Activated T-helper 2 cell treated with anti-CD3 and anti-CD28 coated beads, Interferon-gamma antibody, Interleukin-2, Interleukin-4, amounts not matched to agents 10 μg/mL and 5 μg/mL and 100 μg/mL, durations not matched to agents 14 hours and 24 hours and 36 hours (primary cell): ENCODE measurements at places on chromosomes 5 and 9. TPM values are rescaled to one million over a fixed set of nuclear protein-coding genes. Genes with fewer than 3 reads are reported as not detected.

DNA sequence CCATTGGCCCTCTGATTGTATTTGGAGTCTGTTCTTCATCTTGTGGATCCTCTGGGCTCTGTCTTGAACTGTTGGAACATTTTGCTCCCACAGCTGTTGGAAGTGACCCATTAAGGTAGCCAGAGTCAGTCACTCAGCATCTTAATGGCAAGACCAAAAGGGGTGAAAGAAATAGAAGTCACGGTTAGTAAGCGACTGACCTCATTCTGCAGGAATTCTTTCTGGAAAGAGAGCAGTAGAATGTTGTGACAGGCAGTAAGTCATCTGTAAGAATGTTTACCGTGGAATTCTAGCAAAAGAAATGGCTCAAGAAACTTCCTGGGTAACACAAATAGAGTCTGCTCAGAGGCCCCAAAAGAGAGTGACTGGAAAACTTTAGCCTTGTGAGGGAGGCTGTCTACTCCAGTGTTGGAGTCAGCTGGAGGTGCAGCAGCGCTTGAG is 28.6 kb upstream of the TNC start:
- H3K4me1 ChIP-seq, result peaks cover 14% of the 10 kb centered on the region
- no peak for DNase-seq
- H3K36me3 ChIP-seq, result no peaks in the 10 kb centered on the region
- H3K27me3 ChIP-seq, result peaks cover 27% of the 10 kb centered on the region
- no peak overlapping the region for H3K27ac ChIP-seq

- H3K36me3 ChIP-seq, result no peaks in the 10 kb centered on the region
- no peak overlapping the region for H3K4me3 ChIP-seq
- H3K27ac ChIP-seq, result no peak overlapping the region
- no peaks in the 10 kb centered on the region for H3K4me1 ChIP-seq
- no peak for DNase-seq
- H3K27me3 ChIP-seq, result peaks cover 1% of the 10 kb centered on the region
Observed at GRCh38 chr9:127407492-127407843, 10.5 kb downstream of the SLC2A8 start.

DNA sequence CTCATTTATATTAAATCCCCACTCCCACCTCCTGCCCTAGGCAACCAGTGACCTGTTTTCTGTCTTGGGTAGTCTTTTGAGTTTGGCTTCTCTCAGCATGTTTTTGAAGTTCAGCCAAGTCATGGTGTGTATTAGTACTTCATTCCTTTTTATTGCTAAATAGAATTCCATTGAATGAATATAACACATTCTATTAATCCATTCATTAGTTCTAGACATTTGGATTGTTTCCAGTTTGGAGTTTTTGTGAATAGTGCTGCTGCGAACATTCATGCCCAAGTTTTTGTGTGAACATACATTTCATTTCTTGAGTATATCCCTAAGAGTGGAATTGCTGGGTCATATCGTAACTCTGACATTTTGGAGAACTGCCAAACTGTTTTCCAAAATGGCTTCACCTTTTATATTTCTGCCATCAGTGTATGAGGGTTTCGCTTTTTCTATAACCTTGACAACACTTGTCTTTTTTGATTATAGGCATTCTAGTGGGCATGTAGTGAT is 2.7 kb downstream of the ZNF346 start:
- H3K27me3 ChIP-seq, result no peaks in the 10 kb centered on the region
- peaks cover 37% of the 10 kb centered on the region for H3K36me3 ChIP-seq
- H3K4me3 ChIP-seq, result no peak overlapping the region
- no peak for DNase-seq
- H3K4me1 ChIP-seq, result peaks cover 31% of the 10 kb centered on the region

DNA sequence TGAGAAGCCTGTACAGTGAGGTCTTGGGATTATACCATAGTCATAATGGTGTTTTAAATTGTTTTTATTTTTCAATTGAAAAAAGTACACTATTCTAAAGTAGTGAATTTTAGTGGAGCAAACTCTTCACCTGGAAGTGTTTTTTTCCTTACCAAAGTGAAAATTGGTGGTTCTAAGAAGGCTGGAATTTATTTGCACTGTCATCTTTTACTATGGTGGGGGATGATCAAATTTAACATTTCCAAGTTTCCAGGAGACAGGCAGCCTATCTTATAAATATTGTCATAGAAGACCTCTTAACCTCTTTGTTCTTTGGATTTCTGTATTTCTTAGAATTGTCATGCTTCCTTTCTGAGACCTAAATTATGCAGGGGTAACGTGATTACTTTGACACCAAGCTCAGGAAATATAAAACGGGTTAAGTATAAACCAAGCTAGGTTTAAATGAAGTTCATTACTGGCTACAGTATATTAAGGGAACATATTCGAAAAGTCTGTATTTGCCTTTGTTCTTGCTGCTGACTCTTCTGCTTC is 20.2 kb downstream of the NDFIP1 start:
- peak overlapping the region; percentile 69 for H3K27ac ChIP-seq
- H3K27me3 ChIP-seq, result no peaks in the 10 kb centered on the region
- H3K4me1 ChIP-seq, result peaks cover 43% of the 10 kb centered on the region
- peaks cover 52% of the 10 kb centered on the region for H3K36me3 ChIP-seq
- no peak for DNase-seq
- H3K4me3 ChIP-seq, result peak overlapping the region; percentile 38

DNA sequence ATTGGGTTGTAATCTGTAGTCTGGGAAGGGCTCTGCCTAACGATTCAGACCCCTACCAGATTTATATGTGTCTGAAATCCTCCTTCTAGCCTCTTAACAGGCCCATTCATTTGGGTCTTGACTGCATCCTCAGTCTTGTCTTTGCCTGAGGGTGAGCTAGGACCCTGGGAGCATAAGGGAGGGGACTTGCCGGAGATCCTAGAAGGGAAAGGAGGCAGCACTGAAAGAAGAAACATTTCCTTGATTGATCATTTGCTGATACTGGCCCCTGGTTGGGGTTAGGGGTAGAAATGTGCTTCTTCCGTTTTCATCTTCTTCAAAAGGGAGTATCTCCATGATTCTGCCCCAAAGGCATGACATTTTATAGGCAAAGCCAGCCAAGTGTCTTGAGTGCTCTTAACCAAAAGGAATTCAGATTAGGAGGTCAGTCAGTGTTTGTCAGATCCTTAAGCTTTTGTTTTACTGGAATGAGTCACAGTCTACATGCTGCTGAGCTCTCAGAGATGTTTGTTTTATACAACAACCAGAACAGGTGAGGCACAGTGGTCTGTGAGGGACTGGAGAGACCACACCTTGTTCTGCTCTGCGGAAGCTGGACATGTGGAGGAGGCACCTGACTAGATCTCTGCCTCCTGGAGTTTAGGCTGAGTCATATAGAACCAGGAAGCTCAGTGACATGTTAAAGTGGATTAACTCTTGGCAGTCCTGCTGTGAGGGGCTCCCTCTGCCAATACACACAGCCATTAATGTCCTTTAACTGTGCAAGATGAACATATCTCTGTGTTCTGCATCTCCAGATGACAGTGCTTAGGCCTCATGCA is 37.7 kb downstream of the PCDHAC2 start:
- H3K27me3 ChIP-seq, result peaks cover 11% of the 10 kb centered on the region
- no peaks in the 10 kb centered on the region for H3K4me1 ChIP-seq
- H3K36me3 ChIP-seq, result no peaks in the 10 kb centered on the region
- no peak overlapping the region for H3K27ac ChIP-seq

GRCh38 chr5:162811071-162811470 is 626.3 kb upstream of the CCNG1 start:
- H3K4me3 ChIP-seq, result no peak overlapping the region
- H3K27ac ChIP-seq, result no peak overlapping the region
- no peaks in the 10 kb centered on the region for H3K36me3 ChIP-seq
- no peak for DNase-seq

DNA sequence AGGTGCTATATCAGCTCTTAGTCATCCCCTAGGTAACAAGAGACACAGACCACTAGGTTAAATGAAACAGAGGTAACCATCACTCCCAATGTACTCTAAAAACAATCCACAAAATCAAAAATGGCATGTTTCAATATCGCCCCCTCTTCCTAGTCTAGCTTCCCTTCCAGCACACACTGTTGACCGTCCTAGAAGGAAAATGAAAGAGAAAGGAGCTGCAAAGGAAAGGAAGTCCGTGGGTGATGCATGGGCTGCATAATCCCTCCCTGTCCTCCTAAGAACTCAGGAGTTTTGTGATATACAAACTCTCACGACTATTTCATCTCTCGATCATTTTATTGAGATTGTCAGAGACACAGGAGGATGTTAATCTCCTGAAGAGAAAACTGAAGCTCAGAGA is 101.6 kb downstream of the RFK start:
- no peaks in the 10 kb centered on the region for H3K27me3 ChIP-seq
- H3K4me1 ChIP-seq, result peaks cover 3% of the 10 kb centered on the region
- H3K27ac ChIP-seq, result no peak overlapping the region
- H3K36me3 ChIP-seq, result no peaks in the 10 kb centered on the region
- DNase-seq, result no peak

DNA sequence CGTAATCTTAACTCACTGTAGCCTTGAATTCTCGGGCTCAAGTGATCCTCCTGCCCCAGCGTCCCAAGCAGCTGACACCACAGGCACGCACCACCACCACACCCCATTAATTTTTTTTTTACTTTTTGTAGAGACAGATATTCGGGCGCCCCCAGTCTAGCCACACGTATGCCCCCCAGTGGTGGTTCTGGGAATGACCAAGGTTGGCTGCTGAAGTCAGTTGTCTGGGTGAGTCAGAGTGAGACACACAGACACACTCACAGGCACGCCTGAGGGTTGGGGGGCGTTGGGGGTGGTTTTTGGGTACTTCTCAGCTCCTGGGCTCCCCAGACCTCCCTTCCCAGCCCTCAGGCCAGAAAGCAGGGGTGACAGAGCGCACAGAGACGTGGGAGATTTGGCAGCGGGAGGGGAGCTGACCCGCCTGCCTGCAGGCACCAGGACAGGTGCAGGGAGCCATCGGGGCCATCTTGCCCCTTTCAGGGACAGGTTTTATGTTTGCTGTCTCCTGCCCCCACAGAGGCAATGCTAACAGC is 4.2 kb upstream of the ENTPD8 start:
- H3K4me1 ChIP-seq, result peaks cover 13% of the 10 kb centered on the region
- H3K27me3 ChIP-seq, result peaks cover 11% of the 10 kb centered on the region
- no peak overlapping the region for H3K4me3 ChIP-seq
- H3K27ac ChIP-seq, result no peak overlapping the region

DNA sequence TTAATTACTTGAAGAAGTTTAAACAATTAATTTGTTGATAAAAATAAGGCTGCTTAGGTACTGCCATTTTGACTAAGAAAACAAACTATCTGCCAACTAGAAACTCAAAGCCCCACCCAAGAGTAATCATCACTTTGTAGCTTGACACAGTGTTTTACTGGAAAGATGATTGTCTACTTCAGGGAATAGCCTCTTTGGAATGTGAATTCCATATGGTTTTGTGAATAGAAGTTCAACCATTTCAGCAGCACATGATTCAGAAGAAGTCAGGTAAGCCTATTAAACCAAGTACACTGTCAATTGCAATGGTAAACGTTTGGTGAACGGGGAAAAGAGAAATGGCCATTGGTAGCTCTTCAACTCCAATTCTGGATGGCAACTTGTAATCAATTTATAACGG is 55.2 kb downstream of the PLK2 start:
- H3K27ac ChIP-seq, result no peak overlapping the region
- no peak overlapping the region for H3K4me3 ChIP-seq
- DNase-seq, result no peak
- H3K27me3 ChIP-seq, result no peaks in the 10 kb centered on the region
- no peaks in the 10 kb centered on the region for H3K4me1 ChIP-seq
- no peaks in the 10 kb centered on the region for H3K36me3 ChIP-seq

- no peak overlapping the region for H3K27ac ChIP-seq
- H3K27me3 ChIP-seq, result no peaks in the 10 kb centered on the region
- no peak for DNase-seq
Observed at GRCh38 chr9:129575818-129576217, 45.1 kb downstream of the C9orf50 start.

DNA sequence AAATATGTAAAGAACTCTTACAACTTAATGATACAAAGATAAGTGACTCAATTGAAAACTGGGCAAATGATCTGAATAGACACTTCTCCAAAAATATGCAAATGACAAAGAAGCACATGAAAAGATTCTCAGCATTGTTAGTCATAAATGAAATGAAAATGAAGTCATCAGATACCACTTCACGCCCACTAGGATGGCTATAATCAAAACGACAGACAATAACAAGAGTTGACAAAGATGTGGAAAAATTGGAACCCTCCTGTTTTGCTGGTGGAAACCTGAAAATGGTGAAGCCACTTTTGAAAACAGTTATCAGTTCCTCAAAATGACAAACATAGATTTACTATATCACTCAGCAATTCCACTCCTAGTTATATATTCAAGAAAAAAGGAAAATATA is 7.9 kb upstream of the SYK start:
- H3K27me3 ChIP-seq, result peaks cover 26% of the 10 kb centered on the region
- H3K4me3 ChIP-seq, result no peak overlapping the region
- H3K36me3 ChIP-seq, result no peaks in the 10 kb centered on the region
- H3K27ac ChIP-seq, result no peak overlapping the region
- no peaks in the 10 kb centered on the region for H3K4me1 ChIP-seq

- H3K27ac ChIP-seq, result no peak overlapping the region
- no peaks in the 10 kb centered on the region for H3K27me3 ChIP-seq
- DNase-seq, result no peak
Observed at GRCh38 chr9:31683116-31683515, 701.3 kb upstream of the ACO1 start.

The FBXO38 gene
- total RNA-seq, result 55.2 and 68.9 TPM in 2 replicates

The LHFPL2 gene
- total RNA-seq, result 0.09 and 0.16 TPM in 2 replicates

The F2RL1 gene
- 0.09 and 0.16 TPM in 2 replicates for total RNA-seq

The SLC6A18 gene
- not detected in 2 replicates for total RNA-seq

The SPINK6 gene
- total RNA-seq, result not detected in 2 replicates

The AP3S1 gene
- total RNA-seq, result 69.0 and 74.8 TPM in 2 replicates

The ASS1 gene
- total RNA-seq, result 2.4 and 3.2 TPM in 2 replicates

The KCTD16 gene
- not detected in 2 replicates for total RNA-seq

The TAF11L10 gene
- total RNA-seq, result not detected in 2 replicates
